ENCODE measurements at places on chromosomes 1 and 21. TPM values are rescaled to one million over a fixed set of nuclear protein-coding genes. Genes with fewer than 3 reads are reported as not detected.
A peak's percentile ranks its signal among the peaks of the same experiment; 100 is the strongest.

- peaks cover 4% of the 10 kb centered on the region for H3K36me3 ChIP-seq
- peaks cover 61% of the 10 kb centered on the region for H3K4me1 ChIP-seq
- DNase-seq = no peak
- peak overlapping the region; percentile 67 for H3K4me3 ChIP-seq
- peak overlapping the region; percentile 81 for H3K27ac ChIP-seq
Measured at GRCh38 chr21:43727519-43728153, 8.7 kb downstream of the PDXK start.

- H3K4me1 ChIP-seq = peaks cover 48% of the 10 kb centered on the region
- no peaks in the 10 kb centered on the region for H3K27me3 ChIP-seq
- peak within 1 kb of the TSS; percentile 72 for H3K27ac ChIP-seq
- H3K4me3 ChIP-seq = peak within 1 kb of the TSS; percentile 80
- peaks cover 30% of the 10 kb centered on the region for H3K36me3 ChIP-seq
- peak; percentile 32 for DNase-seq
Measured at GRCh38 chr1:43978551-43979260, at the start of gene B4GALT2. B4GALT2 (plus strand) TSS chr1:43979210; CDS start chr1:43981161, 1,951 bp downstream.

Gene ECM1
- 0.87 TPM for total RNA-seq

DNA sequence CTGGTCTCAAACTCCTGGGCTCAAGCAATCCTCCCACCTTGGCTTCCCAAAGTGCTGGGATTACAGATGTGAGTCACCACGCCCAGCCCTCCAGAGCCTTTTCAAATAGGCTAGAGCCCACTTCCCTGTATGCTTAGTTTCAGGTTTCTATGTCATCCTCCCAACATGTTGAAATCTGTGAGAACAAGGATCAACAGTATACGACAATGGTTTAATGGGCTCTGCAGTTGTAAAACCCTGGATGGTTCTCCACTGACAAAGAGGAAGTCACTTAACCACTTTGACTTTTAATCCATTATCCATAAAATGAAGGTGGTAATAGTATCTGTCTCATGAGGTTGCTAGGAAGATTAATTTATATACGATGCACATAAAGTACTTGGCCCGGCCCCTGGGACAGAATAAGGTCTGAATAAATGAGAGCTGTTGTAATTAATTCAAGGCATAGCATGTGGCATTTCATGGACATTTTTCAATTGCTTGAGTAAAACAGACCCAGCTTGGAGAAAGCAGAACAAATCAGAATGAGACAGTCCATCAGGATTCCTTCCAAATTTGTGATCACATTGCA is 113.9 kb upstream of the ZNF648 start:
- no peaks in the 10 kb centered on the region for H3K36me3 ChIP-seq
- no peak overlapping the region for H3K27ac ChIP-seq
- DNase-seq = no peak
- no peak overlapping the region for H3K4me3 ChIP-seq

Gene CFHR5
- total RNA-seq = not detected

Gene VCAM1
- total RNA-seq = not detected

Gene TPTE
- total RNA-seq = not detected
